ENCODE measurements at places on chromosomes 3 and 15.

GRCh38 chr3:22319446-22319845, 568.4 kb upstream of the ZNF385D start:
- DNase-seq, result no peak

DNA sequence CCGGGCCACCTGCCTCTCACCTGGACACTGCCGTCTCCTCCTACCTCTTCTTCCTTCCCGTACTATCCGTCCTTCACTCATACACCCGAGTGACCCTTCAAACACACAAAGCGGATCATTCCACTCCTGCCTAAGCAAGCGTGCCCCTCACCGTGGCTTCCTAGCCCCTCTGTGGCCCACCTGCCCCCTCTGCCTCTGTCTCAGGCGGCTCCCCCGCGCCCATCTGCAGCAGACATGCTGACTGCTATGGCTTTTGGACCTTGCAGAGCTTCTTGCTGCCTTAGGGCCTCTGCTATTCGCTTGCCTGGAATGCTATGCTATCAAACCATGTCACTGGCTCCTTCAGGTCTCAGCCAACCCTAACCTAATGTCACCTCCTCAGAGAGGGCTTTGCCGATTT, 38.1 kb downstream of the SLC28A1 start:
- DNase-seq, result no peak

GRCh38 chr3:18442756-18443664, 17.9 kb upstream of the SATB1 start:
- no peak for DNase-seq

DNA sequence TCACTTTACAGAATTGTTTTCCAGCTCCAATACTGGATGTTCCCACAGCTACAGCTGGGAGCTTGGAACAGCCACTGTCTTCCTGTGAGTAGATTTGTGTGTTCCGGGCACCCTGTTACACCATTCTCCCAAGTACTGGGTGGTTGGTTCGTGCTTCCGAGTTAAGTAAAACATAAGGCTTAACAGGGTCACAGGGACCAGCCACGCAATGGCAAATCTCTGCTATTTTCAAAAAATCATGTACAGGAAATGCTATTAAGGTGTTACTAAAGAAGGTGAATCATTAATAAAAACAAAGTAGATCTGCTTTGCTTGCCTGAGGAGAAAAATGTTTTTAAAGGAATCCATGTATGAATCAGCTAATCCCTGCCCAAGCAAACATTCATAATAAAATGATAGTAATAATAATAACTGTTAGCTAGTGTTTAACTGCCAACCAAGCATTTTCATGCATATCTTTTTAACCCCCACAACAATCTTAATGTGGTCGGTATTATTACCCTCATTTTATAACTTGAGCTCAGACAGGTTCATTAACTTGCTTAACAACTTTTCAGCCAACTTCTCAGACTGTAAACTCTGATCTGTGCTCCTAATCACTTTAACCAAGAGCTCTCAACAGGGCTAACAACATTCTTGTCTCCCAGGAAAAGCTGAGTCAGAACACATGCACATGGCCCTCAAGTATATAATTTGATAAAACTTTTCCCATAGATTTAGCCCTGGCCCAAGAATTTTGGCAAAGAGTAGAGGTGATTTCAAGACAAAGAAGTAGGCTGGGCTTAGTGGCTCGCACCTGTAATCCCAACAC, 2.7 kb upstream of the C2CD4A start:
- no peak for DNase-seq

- DNase-seq, result no peak
These were observed 70.4 kb upstream of the PCSK6 start for GRCh38 chr15:101559952-101560351.

DNA sequence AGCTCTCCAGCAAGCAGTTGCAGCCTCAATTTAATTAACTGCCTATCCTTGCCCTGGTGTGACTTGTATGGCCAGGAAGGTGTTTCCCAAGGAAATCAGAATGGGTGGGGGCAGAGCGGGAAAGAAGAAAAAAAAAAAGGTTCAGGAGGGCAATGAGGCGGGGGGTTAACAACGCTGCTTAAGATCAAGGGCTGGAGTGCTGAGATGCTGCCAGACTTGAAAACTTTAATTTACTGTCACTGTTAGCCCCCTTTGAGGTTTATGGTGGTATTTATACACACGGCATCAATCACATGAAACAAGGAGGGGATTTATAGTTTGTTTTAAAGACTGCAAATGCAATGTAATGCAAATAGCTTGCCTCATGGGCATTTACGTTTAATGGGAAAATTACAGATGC, 319.4 kb upstream of the NR2F2 start:
- DNase-seq, result no peak

- DNase-seq, result no peak
These were observed 10.6 kb upstream of the SOX2 start for GRCh38 chr3:181701096-181701495.

- no peak for DNase-seq
These were observed 46.9 kb upstream of the DIPK2A start for GRCh38 chr3:143924522-143925285.

DNA sequence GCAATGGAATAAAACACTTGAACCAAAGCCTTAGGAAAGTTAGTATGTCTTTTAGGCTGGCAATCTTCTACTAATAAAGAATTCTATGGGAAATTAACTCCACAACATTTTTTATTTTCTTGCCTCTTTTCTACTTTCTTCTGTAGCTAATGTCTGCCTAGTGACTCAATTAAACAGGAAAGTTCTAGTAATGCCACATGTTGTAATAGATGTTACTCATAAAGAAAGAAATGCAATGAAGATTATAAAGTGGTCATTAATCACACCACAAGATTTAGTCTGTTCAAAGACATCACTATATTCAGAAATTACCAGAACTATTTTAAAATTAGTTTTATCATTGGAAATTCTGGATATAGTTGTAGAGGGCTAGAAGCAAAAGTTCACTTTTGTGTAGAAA, 329.7 kb downstream of the SI start:
- no peak for DNase-seq

- no peak for DNase-seq
These were observed 23.6 kb downstream of the NCK1 start for GRCh38 chr3:136885357-136886213.

- no peak for DNase-seq
These were observed 23.1 kb downstream of the PLXNA1 start for GRCh38 chr3:127005864-127006500.

- DNase-seq, result no peak
These were observed 47.0 kb upstream of the SYNM start for GRCh38 chr15:99057697-99058420.

- no peak for DNase-seq
These were observed 30.9 kb downstream of the CCNL1 start for GRCh38 chr3:157128771-157129681.

GRCh38 chr3:159668990-159669476, 319.6 kb upstream of the IL12A start:
- DNase-seq, result peak; percentile 33

- no peak for DNase-seq
These were observed 180.6 kb downstream of the CHL1 start for GRCh38 chr3:377158-377561.

DNA sequence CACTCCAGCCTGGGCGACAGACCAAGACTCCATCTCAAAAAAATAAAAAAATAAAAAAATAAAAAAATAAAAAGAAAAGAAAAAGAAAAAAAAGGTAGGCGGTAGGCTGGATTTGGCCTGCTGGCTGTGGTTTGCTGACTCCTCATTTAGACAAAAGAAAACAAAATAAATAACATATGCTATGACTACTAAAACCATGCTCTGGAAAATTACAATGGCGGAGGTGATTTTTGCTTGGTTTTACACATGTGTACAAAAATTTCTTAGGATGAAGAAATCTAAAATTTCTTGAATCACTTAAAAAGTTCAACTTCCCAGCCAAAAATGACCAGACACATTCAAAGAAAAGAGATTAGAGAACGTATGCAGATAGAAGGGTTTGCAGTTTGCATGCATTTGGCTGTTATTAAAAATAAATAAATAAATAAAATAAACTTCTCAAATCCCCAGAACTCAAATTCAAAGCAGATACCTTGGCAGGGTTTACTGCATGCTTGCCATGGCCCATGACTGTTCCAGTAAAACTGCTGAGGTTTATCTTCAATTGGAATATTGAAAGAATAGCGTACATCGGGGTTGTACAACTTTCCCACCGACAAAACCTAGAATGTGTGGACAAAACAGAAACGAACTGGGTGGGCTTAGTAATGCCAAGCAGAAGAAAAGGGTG, 65.9 kb downstream of the ADAMTS9 start:
- no peak for DNase-seq

DNA sequence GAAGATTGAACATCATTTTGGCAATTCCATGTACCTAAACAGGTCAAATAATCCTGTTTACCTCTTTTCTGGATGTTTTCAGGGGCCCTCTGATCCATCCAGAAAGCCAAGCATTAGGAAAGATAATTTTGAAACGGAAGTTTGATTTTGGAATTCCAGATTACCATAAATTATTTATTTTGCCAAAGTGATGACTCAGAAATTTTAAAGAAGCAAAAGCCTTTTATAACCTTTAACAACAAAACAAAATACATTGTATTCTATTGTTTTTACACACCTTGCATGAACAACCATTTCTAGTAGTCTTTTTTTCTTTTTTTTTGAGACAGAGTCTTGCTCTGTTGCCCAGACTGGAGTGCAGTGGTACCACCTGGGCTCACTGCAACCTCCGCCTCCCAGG, 32.0 kb upstream of the INO80 start:
- DNase-seq, result no peak

GRCh38 chr15:96327155-96327741, 3.3 kb upstream of the NR2F2 start:
- peak; percentile 87 for DNase-seq

GRCh38 chr3:17182166-17182565, 297.4 kb downstream of the PLCL2 start:
- DNase-seq, result no peak

GRCh38 chr3:103389356-103389755, 954.5 kb downstream of the ZPLD1 start:
- DNase-seq, result no peak

DNA sequence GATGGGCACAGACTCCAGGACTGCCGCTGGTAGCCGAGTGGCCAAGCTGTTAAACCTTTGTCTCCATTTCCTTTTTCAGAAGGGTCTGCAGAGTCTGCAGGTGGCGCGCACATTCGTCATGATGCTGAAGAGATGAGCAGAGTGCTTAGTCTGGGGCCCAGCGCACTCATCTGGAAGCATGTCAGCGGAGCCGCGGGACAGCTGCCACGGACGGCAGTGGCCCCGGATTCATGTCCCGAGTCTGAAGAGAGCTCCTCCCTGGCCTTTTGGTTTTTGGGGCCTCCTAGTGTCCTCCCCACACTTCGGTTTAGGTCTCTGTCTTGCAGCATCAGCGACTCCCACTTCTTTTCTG, 42.6 kb downstream of the KLHL25 start:
- no peak for DNase-seq

DNA sequence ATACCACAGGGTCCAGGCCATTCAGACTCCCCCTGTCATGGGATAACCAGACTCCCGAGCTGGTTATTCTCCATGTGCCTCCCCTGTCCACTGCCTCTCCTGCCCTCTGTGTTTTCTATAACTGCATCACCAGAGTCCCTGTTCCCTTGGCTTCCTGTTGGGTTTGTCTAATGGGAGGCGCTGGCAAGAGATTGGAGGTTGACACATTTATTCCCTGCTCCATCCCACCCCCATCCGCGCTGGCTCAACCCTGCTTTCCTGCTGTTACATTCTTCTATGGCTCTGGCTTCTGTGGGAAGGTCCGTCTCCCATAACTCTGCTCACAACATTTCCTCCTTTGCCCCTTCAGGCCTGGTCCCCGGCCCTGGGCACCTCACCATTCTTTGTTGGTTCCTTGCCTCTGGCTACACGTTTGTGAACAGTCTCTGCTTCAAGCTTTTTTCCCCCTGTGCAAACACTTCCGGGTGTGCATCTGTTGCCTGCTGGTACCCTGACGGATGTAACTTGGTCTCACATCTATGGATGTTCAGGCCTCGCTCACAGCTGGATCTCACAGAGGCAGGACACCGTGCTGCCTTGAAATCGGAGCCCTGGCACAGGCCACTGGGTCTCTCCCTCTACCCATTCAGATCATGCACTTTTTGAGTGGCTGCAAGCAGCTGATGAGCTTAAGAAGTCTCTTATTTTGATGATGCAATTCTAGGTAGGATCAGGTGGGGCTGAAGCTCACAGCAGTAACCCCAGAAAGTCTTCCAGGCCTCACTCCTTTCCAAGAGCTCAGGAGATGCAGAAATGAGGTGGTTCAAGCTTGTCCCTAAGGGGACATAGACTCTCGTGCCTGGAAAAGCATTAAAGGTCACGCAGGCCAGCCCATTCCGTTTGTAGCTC, 68.6 kb upstream of the ATP13A3 start:
- DNase-seq, result no peak

DNA sequence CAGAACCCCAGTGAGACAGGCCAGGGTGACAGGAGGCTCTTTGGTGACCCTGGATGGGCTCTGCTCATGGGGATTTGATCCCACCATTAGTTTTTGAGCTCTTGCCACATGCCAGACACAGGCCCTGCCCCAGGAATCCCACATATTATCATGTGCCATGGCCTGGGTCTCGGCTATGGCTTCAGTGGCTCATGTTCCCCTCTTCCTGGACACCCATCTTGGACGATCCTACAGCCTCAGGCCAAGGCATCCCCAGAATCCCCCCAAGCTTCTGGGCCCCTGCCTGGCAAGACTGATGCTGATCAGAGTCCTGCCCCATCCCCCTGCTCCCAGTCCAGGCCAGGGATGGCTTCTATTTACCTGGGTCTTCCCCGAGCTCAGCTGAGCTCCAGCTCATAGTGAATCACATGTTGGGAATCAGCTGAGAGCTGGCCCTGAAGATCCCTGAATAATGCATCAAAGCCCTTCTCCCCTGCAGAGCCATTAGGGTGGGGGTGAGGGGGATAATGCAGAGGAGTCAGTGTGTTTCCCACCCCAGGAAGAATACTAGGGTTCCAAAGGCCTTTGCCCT, 50.9 kb upstream of the CHRNB4 start:
- no peak for DNase-seq
